ENCODE measurements at places on chromosomes 6 and 20.

DNA sequence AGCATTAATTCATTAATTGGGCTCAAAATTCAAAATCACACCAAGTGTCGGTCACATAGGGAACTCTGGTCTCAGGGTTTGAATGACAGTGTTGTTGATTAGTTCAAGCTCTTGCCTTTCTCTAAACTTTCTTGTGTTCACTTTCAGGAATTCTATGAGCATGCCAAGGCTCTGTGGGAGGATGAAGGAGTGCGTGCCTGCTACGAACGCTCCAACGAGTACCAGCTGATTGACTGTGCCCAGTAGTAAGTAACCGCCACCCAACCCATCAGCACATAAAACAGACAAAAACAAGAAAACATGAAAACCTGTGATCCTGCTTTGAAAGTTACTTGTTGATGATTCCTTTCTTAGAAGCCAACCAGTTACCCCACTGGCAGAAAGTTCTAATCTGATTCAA is 52.7 kb downstream of the GNAS start:
- no peak for DNase-seq

DNA sequence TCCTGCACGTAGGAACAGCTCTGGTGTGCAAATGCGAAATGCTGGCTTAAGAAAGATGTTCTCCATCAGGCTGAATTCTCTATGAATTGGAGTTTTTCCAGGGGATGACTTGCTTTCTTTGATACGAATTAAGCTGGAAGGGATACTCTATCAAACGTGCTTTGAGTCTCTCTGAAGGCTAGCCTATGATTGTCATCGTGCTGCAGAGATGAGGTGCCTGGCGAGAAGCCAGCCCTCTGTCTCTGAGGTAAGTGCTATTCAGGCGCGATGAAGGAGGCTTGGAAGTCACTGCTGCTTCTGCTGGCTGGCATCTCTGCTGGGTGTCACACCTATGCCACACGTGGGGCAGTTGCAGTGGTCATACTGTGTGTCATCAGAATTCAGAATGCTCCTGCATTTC is 223.7 kb downstream of the TAF4 start:
- DNase-seq, result peak; percentile 35

GRCh38 chr6:10163203-10163962 is 251.5 kb downstream of the TFAP2A start:
- no peak for DNase-seq

- no peak for DNase-seq
Measured at GRCh38 chr20:12264711-12265110, 347.0 kb downstream of the BTBD3 start.

GRCh38 chr6:113882336-113883022 is 25.3 kb downstream of the MARCKS start:
- DNase-seq, result no peak

DNA sequence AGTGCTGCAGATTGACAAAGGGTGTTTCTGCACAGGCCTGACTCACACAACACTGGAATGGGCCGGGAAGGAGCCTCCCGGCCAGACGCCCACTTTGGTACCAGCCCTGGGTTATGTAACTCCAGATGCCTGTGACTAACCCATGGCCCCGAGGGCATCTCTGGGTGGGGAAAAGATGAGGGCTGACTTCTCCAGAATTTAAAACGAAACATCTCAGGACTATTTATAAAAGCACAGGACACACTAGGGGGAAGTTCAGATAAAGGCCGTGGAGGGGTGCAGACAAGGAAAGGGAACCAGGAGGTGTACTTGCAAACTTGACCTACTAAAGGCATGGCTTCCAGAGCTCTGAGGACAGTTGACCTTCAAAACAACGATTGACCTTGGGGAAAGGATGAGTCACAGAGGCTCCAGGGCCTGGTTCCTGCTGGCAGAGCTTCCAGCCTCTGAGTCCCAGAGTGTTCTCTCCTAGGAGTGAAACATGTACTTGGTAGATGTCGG is 196.9 kb downstream of the NFATC2 start:
- DNase-seq, result no peak

DNA sequence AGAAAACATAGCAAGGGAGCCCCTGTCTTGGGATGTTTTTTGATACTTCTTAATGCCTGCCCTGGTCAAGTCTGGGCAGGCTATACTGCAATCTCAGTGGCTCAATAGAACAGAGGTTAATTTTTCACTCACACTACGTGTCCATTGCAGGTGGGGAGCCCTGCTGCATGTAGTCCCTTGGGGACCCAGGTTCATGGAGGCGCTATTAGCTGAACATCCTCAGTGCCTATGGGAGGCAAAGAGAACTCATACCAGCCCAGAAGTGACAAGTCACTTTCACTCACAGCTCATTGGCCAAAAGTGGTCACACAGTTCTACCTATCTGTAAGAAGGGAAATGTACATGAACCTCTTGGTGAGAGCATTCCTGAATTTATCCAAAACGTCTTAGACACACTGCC is 23.2 kb downstream of the CGA start:
- DNase-seq, result no peak

GRCh38 chr6:131003488-131004386 is 59.3 kb downstream of the EPB41L2 start:
- no peak for DNase-seq

Data from Right ventricle myocardium inferior (tissue), 1 donor.